ENCODE measurements at places on chromosomes 5 and 9. TPM values are rescaled to one million over a fixed set of nuclear protein-coding genes. Genes with fewer than 3 reads are reported as not detected.
A peak's percentile ranks its signal among the peaks of the same experiment; 100 is the strongest.

Gene KIAA1191
- total RNA-seq = 78.8 TPM

DNA sequence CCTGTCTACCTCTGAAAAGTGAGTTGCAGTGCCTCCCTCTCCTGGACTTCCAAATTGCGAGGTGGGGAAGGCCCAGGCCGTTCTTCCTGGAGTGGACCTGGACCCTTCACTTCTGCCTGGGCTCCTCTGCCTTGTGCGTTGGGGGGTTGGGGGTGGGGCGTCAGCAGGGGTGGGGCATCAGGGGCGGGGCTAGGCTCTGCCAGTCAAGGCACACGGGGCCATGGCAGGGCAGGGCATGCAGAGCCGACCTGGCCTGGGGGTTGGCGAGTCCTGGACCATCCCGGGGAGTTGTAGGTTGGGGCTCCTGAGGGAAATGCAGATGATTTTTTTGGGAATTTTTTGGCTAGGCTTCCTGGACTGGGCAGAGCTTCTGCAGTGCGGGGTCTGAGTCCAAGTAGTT lies 87.1 kb downstream of the EHMT1 start:
- no peak for DNase-seq

Gene CATSPER3
- 0.80 TPM for total RNA-seq

GRCh38 chr5:56183506-56183905 lies 49.6 kb downstream of the ANKRD55 start:
- DNase-seq = no peak

Gene MRPS27
- 48.5 TPM for total RNA-seq

Gene TOR4A
- total RNA-seq = 0.91 TPM

Gene SLC28A3
- total RNA-seq = not detected

Gene BTNL3
- total RNA-seq = not detected

- peak; percentile 49 for DNase-seq
These were observed 25.8 kb upstream of the HSD17B3 start for GRCh38 chr9:96327694-96328352.

Gene EIF4E1B
- total RNA-seq = not detected

GRCh38 chr9:98892288-98892687 lies 51.4 kb upstream of the COL15A1 start:
- DNase-seq = no peak

DNA sequence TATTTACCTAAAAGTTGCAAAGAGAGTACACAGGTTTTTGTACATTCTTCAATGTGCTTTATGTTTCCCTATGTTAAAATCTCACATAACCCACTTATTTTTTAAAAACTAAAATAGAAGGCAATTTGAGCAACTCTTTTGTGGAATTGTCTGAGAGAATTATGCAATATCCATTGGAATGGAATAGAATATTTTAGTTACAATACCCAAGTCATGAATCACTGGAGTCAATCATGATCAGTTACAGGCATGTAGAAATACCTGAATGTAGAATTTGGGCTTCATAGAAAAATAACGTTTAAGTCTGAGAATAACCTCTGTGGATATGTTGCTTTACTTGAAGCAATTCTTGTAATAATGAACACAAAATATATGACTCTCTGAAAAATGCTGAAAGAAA lies 143.3 kb downstream of the FGF10 start:
- no peak for DNase-seq

Gene GTF2H2C
- total RNA-seq = 62.1 TPM

Gene DMRT3
- not detected for total RNA-seq

- DNase-seq = no peak
These were observed 2.5 kb downstream of the C1QTNF3 start for GRCh38 chr5:34040472-34040871.

Measured in naive thymus-derived CD8-positive, alpha-beta T cell (primary cell).